Caco-2 (cell line): ENCODE measurements at places on chromosomes 12 and 14.

GRCh38 chr14:61126603-61127498, 145.8 kb downstream of the SLC38A6 start:
- DNase-seq, result no peak

GRCh38 chr12:69112616-69113015, 126.8 kb upstream of the CPSF6 start:
- no peak for DNase-seq

DNA sequence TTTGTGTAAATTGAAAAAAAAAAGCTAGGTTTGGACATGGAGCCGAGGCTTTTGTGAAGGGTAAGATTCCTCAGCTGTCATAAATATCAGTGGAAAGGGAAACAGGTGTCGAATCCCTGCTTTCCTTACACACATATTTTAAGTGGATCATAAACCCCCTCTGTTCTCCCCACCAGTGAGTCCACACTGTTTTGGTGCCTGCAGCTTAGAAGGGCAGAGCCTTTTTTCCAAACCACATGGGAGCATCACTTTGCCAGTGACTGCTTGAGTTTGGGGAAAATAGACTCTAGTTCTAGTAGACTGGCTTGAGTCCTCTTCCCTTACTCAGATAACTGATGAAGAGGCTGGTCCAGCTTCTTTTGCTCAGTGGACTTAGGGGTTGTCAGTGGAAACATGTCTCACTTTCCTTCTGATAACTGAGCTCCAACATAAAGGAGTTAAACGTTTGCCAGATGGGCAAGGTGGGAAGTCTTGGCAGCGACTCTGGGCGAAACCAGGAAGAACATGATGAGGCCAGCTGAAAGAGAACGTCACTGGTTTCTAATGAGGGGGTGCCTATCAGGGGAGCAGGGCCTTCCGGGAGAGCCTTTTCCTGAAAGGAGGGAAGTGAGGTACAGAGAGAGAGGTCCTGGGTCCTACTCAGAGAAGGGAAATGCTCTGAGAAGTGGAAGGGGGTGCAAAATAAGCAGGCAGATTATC, 168.1 kb upstream of the PARP11 start:
- no peak for DNase-seq

- DNase-seq, result no peak
These were observed 663 bp upstream of the LIN7A start for GRCh38 chr12:80938397-80938796.

GRCh38 chr14:104140463-104141331, 2.3 kb downstream of the KIF26A start:
- DNase-seq, result no peak

GRCh38 chr12:116028619-116029018, 248.9 kb downstream of the MED13L start:
- no peak for DNase-seq

DNA sequence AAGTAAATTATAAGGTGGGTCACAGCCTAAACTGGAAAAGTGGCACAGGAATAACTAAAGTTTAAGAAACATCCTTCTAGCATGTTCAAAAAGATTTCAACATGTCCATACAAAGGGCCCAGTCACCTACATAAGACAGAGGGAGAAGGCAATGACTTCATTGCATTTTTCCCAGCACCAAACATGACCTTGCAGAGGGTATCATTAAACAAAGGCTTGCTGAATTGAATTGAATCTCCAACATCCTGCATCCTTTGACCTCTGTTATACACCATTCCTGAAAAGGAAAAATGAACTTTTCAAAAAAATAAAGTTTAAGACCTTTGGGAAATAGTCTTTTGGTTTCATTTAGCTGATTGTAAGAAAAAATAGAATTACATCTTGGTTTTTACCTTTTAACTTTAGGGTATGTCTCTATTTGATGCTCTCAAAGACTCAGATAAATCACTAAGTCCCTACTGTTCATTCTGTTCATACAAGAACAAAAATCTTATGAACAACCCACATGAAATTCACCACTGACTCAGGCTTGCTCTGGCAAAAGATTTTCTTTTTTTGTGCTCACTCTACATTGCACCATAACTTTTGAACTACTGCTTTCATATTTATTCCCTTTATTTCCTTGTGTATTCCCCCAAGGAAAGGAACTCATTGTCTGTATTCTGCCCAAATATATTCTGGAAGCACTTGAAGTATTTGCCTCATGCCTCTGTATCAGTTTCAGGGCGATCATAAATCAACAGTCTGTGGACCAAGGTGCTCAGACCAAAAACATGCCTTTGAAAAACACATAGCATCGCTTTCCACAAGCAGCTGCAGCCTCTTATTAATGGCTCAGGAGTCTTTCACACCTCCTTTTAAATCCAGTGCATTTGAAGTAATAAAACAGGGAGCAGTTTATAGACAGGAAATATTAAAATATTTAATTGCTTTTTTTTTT, 121.7 kb downstream of the DUSP6 start:
- no peak for DNase-seq

GRCh38 chr12:126359216-126359615, 1294.0 kb downstream of the AACS start:
- DNase-seq, result no peak

- DNase-seq, result no peak
These were observed 3.7 kb downstream of the ANKRD13A start for GRCh38 chr12:110002676-110003515.

GRCh38 chr14:86940106-86940505, 1052.9 kb downstream of the GALC start:
- no peak for DNase-seq

GRCh38 chr12:79444089-79444488, 246.7 kb downstream of the PAWR start:
- no peak for DNase-seq

DNA sequence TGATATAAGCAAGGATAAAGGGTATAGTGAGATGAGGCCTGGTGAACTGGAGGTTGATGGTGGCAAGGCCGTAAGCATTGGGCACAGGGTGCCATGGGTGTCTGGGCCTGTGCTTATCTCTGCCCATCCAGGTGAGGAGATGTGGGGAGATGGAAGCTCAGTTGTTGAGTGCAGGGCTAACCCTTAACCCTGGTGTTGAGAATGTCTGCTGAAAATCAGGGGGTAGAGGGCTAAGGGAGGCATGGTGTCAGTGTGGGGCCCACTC, 86.1 kb downstream of the SYNE2 start:
- DNase-seq, result no peak

DNA sequence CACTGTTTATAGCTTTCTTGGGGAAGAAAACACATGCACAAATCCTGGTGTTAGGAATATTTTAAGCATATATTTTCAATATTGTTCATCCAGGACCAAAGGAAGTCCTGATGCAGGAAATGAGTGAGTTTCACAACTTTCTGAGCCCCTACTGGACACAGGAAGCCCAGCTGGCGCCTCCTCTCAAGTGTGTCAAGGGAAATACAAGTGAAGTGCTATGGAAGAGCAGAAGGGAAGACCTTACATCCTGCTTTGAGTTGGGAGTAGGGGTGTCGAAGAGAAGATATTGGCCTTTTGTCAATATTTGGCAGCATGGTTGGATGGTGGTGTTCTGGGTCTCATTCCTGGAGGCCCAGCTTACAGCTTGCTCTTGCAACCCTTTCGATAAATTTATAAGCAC, 66.1 kb upstream of the ZDHHC17 start:
- DNase-seq, result no peak

- no peak for DNase-seq
These were observed 173.7 kb downstream of the SLC25A21 start for GRCh38 chr14:36998686-36999085.

GRCh38 chr12:12334367-12335040, 15.5 kb downstream of the MANSC1 start:
- DNase-seq, result peak; percentile 75

DNA sequence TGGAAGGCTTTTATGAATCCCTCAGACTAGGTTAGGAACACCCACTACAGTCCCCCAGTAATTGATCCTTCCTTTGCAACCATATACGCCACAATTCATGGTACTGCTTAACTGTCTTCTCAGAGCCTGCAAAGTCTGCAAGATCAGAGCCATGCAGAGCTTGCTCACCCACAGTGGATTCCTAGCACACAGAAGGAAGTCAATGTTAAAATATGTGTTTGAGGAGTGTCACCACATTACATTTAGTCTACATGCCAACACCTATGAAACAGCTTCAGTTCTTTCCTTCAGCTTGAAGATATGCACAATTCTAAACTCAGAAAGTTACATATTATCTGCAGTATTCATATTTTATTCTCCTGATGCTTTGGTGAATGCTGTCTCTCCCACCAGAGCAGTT, 138.5 kb downstream of the NDUFA12 start:
- DNase-seq, result no peak
